ENCODE measurements at places on chromosomes 7 and 10. TPM values are rescaled to one million over a fixed set of nuclear protein-coding genes. Genes with fewer than 3 reads are reported as not detected.

The CPXM2 gene
- 81.6 TPM for total RNA-seq

The GJD4 gene
- total RNA-seq = not detected

The CYP17A1 gene
- total RNA-seq = 0.18 TPM

The DPY19L1 gene
- total RNA-seq = 29.9 TPM

The NCF1 gene
- 15.3 TPM for total RNA-seq

The HTRA1 gene
- 123 TPM for total RNA-seq

The UTF1 gene
- not detected for total RNA-seq

The PON3 gene
- 8.9 TPM for total RNA-seq

The SLC26A5 gene
- 0.71 TPM for total RNA-seq

The TIAL1 gene
- total RNA-seq = 121 TPM

- DNase-seq = no peak
Observed at GRCh38 chr10:1732564-1732996, 4.7 kb downstream of the ADARB2 start.

DNA sequence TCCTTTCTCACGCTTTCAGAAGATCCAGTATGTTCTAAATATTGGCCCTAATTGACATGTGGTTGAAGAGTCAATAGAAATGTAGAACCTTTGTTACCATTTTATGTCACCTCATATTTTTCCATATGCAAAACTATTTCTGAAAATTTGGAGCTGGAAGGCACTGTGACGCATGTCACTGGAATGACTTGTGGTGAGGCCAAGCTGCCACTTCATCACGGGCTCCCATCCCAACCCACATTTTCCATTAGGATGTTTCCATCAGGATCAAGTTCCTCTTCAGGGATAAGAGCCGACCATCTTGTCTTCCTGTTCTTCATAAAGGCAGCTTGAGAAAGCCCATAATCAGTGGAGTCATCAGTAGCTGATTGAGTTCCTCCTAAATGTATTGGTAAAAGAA is 1241.7 kb downstream of the GATA3 start:
- DNase-seq = no peak

- no peak for DNase-seq
Observed at GRCh38 chr10:72981882-72982529, 27.4 kb upstream of the PLA2G12B start.

- DNase-seq = no peak
Observed at GRCh38 chr7:151899513-151900360, 22.8 kb upstream of the PRKAG2 start.

GRCh38 chr7:47647181-47647917 is 65.4 kb upstream of the TNS3 start:
- DNase-seq = no peak

- no peak for DNase-seq
Observed at GRCh38 chr7:24457219-24457558, 116.1 kb upstream of the PALS2 start.

DNA sequence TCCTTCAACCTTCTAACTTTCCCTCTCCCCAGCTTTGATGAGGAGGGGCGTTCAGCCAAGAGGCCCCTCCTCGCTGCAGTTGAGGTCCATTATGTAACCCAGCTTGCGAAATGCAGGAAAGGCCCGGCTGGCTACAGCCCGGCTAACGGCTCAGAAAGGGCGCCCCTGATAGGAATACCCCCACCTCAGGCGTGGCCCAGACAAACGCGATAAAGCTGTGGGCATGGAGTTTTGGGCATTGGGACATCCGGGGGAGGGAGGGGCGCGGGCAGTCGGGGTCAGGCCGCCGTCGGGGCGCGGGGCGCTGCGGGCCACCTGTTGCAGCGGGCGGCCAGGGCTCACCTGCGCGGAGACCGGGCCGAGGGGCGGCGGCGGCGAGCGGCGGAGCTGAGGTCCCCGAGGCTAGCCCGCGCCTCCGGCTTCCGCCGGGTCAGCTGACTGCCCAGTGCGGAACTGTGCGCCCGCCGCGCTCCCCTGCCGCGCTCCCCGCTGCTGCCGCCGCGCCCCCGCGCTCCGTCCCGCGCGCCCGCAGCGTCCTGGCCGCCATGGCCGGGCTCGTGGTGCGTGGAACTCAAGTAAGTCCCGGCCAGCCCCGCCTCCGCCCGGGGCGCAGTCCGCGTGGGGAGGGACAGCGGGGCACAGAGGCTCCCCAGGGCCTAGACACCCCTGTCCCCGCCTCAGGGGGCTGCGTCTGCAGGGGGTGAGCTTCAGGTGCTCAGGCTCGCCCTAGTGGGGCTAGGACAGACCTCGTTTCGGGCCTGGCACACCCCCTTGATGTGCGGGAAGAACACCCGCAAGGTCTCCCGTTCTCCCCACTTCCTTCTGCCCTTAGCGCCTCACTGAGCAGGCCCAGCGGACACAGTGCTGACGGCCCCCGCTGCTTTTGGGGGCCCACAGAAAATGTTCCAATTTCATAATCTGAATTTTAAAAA is at the start of gene LRMDA:
Gene LRMDA, plus strand, starts transcription at position 445 of the 932 bp plus-strand sequence.
- DNase-seq = peak; percentile 73

GRCh38 chr10:10911471-10911921 is 106.2 kb upstream of the CELF2 start:
- DNase-seq = peak; percentile 76

DNA sequence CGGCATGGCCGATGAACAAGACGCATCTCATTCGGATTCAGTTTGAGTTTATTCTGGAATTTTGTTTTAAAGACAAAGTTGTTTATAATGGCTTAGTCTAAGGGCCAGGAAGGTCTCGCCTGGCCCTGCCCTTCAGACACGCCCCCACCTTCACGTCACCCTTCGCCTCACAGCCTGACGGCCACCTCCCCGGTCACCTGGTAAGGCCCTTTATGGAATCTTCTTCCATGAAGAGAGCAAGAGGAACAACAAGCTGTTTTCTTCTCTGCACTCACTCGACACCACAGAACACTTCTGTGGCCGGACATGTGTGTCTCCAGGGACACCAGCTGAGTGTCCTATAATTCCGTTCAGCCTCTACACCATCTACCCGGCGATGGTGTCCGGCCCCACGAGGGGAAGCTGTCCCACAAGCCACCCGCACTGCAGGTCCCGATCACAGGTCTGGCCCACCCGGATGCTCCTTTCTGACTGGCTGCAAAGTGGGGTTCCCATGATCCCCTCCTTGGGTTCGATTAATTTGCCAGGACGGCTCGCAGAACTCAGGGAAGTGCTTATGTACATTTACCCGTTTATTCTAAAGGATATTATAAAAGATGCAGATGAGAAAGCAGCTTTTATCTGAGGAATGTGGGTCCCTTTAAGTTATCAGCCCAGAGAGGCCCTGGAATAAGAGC is 17.4 kb upstream of the KNDC1 start:
- no peak for DNase-seq

DNA sequence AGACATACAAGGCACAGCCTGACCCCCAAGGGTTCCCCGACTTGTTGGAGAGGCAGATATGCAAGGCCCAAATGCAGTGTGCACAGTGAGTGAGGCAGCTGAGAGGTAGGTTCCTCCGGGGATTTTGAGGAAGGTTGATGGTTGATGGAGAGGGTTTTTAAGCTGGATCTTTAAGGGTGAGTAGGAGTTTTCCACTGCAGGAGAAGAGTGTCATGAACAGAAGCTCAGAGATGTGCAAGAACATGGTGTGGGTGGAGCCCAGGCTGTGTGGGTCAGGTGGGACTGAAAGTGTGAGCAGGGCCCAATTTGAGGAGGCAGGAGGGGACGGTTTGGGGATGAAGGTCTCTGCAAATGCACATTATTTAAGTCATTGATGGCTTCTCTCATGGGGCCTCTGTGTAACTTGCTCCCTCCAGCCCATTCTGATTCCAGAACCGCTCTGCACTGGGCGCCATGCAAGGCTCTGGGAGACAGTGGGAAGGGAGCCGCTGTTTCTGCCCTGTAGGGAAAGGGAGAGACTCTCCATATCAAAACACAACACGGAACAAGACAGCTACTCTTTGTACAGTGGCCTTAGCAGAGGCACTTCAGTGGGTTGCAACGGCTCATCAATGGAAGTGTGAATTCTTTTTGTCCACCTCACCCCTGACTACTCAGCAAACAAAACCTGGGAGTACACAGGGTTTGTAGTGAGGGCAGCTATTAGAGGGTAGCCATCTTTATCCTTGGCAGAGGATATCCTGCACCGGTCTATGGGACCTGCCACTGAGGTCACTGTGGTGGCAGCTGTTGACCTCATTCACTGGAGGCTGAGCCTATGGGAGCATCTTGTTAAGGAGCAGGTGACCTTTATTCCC is 29.7 kb downstream of the RAMP3 start:
- DNase-seq = no peak

DNA sequence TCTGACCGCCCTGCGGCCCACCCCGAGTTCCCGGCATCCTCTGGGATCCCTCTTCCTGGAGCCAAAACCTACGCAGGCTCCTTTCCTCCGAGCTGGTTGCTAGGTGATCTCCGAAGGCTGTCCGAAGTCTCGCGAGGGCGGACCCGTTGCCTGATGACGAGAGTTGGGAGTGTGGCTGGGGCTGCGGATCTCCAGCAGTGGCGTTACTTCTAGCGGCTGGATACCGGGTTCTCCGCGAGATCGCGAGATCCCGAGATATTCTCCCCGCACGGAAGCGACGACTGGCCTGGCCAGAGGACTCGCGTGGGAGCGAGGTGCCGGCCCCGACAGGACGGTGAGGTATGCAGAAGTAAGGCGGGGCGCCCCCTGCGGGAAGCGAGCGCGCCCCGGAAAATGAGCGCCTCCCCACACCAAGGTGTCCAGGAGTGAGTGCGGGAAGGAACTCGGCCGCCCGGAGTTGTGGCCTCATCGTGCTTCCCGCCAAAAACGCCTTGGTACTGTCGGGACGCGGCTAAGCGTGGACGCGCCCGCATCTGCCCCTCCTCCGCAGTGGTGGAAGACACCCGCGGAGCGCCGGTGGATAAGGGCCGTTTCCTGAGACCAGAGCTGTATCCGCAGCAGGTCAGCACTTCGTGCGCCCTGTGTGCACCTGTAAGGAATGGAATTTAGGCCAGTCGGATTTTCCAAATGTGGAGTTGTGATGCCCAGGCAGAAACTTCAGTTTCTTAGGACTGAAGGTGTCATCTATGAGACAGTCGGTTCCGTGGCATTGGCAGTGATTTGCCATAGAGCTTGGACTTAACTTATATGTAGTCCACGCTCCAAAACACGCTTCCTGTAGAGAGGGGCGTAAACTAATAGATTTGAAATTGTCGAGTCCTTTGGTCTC is at the start of gene AGBL3:
Gene AGBL3, plus strand, starts transcription at position 146 of the 889 bp plus-strand sequence. CDS start 1,426 bp downstream, outside the sequence.
- peak; percentile 98 for DNase-seq

GRCh38 chr7:70190281-70190680 is 592.0 kb downstream of the AUTS2 start:
- DNase-seq = no peak

DNA sequence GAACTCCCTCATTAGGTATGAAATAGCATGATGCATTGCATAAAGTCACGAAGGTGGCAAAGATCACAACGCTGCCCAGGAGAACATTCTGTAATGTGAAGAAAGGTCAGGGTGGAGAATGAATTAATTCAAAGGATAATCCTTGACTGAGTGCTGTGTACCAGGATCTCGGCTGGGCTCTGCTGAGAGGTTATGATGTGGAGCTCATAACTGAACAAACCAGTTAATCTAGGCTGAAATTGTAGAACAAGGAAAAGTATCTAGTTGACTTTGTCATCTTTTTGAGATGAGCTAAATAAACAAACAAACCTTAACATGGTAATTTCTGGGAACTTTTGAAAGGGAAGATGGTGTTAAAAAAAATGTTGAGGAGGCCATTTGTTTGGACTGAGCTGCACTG is 6.1 kb downstream of the MSMB start:
- no peak for DNase-seq

DNA sequence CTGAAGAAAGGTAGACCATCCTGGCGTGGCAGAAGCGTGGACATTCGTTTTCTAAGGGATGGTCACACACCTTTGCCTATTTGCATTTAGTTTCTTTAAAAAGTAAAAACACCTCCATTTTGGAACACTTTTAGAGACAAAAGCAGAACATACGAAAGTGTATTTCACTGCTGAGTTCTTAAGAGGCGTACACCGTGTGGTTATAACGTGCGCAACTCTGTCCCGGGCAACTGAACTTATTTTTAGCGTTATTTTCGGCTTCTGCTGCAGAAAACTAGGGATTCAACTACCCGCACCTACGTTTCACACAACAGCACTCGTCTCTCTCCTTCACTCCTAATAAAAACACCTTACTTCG is 557 bp upstream of the LSM8 start:
- DNase-seq = no peak

DNA sequence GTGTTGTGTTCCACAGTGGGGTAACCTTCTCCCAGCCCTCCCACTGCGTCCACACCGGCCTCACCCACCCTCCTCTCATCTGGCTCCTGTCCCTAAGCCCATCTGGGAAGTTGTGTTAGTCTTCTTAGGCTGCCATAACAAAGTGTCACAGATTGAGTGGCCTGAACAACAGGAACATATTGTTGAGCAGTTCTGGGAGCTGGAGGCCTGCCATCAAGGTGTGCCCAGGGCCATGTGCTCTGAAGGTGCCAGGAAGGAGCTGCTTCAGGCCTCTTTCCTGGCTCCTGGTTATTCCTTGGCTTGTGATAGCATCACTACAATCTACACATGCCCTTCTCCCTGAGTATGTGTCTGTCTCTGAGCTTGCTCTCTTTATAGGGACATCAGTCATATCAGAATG is 327.6 kb upstream of the COBL start:
- DNase-seq = no peak

- no peak for DNase-seq
Observed at GRCh38 chr10:29829776-29830175, 195.0 kb upstream of the SVIL start.

DNA sequence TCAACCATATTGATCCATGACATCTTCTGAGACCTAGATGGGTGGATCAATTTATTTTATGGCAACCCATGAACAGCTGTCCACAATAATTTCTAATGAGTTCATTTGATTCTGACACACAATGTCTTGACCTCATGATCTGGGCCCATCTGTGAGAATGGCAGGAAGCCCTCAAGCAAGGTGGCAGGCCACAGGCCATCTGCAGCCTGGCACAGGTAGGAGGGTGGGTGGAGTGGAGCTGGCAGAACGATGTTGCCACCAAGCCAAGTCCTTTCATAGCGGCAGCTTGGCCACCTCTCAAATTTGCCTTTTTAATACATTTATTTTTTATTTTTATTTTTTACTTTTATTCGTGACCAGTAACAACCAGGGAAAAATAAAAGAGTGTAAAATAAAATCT is 1181.6 kb upstream of the SORCS1 start:
- DNase-seq = no peak
